ENCODE measurements at places on chromosomes 6 and 20.

DNA sequence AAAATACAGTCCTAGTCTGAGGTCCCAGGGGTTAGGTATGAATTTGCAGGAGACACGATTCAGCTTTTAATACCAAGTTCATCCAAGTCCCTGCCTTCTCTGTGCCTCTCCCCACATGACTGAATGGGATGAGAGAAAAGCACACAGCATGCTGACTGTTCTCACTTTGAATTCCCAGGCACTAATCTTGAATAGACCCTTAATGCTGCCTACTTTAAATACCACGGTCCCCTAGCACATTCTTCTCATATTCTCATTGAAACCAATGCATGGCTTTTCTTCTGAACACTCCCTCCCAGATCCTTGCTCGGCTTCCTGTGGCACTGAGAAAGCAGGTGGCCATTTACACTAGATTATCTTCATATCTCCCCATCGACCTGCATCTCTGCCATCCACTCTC is 30.1 kb upstream of the SCAF8 start:
- DNase-seq = no peak

DNA sequence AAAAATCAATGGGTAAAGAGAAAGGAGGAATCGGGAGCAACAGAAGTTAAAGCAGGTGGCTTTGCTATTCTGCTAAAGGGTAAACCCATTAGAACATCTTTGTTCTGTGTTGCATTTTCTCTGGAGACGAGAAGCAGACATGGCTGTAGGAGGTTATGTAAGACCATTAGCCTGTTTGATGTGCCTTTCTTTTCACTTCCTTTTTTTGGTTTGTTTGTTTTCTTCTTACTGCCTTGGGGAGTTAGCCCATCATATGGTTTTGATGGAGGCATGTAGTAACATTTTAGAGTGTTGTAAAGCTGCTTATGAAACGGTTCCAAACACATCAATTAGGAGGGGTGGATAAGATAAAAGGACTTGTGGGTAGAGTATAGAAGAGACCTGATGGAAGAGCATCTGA is 131.0 kb downstream of the DOK5 start:
- no peak for DNase-seq

DNA sequence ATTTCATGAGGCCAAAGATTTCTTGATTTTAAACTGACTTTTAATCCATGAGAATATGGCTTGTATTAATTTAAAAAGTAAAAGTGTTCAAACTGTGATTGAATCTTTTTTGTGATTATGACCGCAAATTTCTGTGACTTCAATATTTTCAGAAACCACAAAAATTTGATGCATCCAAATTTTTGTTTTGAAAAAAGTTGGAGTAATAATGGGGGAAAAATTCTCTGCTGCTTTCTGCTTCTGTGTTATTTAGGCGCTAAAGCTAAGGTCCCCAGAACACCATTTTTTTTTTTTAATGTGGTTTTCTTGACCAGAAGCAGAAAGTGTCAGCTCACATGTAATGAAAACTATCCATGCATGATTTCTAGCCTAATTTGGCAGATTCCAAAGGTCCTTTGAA is 65.3 kb downstream of the GRIK2 start:
- no peak for DNase-seq

DNA sequence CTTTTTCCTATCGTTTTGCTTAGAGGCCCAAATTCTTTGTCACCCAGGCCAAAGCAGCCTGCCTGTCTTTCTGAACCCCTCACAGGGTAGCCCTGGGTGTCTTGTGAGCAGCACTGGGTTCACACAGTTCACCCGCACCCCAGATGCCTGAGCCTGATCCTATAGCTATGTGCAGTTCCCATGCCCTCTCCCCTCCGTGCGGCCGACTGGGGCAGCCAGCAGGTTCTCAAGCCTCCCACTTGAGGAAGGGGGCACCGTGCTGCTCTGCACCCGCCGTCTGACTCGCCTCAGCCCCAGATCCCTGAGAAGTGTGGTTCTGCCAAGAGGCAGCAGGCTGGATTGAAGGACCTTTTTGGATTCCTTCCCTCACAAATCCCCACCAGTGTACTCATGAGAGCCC is 89.0 kb downstream of the PSMB1 start:
- no peak for DNase-seq

GRCh38 chr20:23874747-23875146 is 4.8 kb downstream of the CST5 start:
- no peak for DNase-seq

DNA sequence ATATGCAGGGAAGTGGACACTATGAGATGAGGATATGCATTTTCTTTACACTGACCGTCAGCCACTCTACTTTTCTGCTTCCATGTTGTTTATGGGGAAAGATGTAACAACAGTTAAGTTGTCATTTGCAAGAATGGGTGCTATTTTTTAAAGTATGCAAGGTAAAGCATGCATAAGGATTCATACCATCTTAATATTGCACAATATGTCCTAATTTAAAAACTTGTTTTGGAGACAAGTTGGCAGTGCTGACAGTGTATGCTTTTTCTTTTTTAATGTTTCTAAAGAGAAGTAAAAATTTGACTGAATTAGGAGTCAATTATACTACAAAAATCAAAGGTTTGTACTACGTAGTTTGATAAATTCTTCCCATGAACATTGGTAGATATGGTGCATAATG is 435.4 kb downstream of the MMUT start:
- DNase-seq = no peak

- no peak for DNase-seq
These were observed 102.9 kb downstream of the SOBP start for GRCh38 chr6:107592806-107593205.

All from NCI-H187 (cell line).